ENCODE measurements at places on chromosomes 11 and 22.
A peak's percentile ranks its signal among the peaks of the same experiment; 100 is the strongest.

DNA sequence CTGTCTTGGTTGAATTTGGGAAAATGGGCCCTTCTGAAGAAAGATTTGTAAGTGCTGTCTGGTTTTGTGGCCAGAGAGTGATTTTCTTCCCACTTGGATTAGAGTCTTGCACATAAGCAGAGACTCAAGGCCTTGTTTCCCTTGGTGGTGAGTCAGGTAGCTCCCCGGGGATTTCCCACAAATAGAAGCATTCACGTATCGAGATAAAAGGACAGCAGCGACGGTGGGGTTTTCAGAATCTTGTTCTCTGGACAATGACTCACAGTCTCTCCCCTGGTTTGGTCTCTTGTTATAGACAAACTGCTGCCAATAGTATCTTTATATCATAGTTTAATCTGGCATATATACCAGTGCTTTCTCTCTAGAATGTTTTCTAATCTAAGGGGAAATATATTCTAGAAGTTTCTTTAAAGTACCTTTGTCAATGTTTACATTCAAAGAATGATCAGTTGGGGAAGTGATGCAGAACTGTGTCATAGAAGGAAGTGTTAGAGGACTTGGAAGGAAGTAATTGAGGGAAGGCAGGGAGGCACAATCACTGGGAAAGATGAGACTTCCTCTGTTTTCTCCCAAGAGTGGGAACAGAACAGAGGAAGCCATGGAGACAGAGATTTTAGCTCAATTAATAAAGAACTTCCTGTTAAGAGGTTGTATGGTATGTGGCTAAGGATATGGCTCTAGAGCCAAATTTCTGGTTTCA is 18.1 kb downstream of the POLA2 start:
- DNase-seq, result no peak

DNA sequence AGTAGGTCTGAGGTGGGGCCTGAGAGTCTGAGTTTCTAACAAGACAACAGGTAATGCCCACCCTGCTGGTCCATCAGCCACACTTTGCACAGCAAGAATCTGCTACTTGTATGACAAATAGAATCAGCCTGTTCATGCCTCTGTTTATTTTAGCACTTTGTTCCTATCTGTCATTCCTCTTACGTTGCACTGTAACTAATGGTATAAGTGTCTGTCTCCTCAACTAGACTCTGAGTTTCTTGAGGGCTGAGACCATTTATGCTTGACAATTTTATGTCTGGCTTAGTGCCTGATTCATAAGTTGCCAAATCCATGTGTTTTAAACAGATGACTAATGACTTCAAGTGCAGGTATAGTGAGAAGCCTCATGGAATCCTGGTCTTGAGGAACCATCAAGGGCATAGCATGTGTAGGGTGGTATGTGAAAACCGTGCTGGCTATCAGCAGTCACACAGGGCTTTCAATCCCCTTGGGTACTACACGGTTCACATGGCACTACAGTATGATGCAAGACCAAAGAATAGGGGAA is 209.7 kb downstream of the C11orf91 start:
- DNase-seq, result no peak

GRCh38 chr22:41459431-41459830 is 9.1 kb downstream of the PHF5A start:
- no peak for DNase-seq

- DNase-seq, result peak; percentile 86
These were observed 34.0 kb upstream of the FBXO3 start for GRCh38 chr11:33808228-33808828.

GRCh38 chr22:41517172-41518047 is 26.9 kb downstream of the POLR3H start:
- DNase-seq, result no peak

DNA sequence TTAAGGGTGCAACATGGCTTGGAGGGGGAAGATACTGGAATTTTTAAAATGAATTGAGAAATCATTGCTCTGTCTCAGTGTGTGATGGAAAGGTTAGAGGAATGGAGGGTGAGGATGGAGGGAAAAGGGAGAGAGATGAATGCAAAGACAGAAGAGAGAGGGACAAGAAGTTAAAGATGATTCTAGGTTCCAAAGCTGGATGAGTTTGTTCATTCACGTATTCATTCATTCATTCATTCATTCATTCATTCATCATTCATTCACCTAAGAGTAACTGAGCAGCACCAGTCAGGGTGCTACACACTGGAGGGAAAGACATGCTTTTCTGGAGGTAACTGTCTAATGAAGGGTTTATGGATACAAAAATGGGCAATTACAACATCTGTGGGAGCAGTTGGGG is 209.2 kb downstream of the GRIK4 start:
- DNase-seq, result no peak

DNA sequence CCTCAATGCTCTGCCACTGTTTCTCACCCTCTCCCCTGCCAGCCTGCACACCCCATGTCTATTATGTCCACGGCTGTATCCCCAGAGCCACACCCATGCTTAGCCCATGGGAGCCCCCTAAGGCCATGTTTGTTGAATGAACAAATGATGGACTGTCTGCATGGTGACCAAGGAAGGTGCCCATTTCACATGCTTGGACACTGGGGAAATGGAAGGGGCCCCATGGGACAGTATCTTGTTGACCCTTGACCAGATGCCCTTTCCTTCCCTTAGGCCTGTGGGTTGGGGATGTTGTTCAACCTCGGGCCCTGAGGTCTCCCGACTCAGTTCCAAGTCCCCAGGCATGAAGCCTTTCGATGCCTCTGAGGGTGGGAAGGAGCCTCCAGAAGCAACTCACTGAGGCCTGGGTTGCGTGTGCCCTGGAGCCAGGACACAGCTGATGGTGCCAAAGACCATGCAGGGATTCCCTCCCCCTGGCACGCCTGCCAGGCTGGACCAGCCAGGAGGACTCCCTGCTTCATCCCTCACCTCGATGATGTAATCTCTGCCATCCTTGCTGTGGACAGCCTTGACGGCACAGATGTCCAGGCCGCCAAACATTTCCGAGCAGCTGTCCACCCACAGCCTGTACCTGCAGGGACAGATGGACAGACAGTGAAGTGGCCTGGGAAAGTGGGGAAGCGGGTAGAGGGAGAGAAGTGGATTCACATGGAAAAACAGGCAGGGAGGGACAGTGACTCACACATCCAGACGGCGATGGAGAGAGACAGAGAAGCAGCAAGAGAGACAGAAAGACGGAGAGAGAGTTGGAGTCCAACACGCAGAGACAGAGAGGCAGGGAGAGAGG is 58.9 kb downstream of the FBXO7 start:
- DNase-seq, result no peak

- no peak for DNase-seq
These were observed 25.9 kb upstream of the LYVE1 start for GRCh38 chr11:10594407-10594806.

DNA sequence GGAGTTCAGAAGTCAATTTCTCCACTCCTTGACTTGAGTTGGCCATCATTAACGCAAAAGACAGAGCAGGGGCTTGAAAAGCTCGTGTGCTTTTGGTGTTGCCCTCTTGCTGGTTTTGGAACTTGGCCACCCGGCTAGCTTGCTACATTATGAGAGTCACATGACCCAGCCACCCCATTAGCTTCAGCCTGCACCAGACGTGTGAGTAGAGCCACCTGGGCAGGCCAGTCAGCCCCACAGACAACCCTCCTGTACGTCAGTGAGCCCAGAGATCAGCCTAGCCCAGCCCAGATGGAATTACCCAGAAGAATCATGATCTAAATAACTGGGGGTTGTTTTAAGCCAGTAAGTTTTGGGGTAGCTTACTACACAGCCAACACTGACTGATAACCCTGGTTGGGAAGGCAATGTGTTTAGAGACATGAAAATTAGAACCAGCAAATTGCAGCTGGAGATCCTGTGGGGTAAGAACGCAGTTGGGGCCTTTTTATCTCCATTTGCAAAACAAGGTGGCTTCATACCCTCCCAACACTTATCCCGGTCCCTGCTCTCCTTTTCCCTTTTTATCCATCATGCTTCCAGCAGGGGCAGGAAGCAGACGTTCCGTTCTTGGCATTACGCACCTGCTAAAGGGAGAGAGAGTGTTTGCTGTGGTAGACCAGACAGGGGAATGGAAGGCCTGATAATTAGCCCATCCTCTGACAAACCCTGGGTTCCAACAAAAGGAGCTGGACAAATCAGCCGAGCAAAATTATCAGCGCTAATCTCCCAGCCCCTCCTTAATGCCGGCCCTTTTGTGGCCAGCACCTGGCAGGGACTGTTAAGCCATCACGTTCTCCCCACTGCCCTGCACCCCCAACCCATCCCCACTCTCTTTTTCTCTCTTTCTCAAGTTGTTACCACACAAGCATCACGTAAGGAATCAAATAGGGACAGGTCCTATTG is 548.7 kb upstream of the CADM1 start:
- no peak for DNase-seq

DNA sequence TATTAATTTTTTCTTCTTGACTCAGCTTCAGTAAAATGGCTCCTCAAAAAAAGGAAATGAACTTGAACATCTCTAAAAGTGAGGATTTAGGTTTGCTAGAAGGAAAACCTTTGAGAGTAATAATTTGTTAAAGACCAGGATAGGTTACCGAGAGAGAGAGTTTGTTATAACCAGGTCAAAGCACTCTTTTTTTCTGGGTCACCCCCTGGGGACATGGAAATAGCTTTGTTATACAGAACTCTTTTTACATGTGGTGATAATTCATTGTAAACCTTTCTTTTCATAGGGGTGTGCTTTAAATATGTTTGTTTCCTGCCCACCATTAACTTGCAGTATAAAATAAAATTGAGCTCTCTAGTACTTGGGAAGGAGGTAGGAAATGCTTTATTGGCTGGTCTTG is 47.7 kb downstream of the DNAJC24 start:
- DNase-seq, result no peak

DNA sequence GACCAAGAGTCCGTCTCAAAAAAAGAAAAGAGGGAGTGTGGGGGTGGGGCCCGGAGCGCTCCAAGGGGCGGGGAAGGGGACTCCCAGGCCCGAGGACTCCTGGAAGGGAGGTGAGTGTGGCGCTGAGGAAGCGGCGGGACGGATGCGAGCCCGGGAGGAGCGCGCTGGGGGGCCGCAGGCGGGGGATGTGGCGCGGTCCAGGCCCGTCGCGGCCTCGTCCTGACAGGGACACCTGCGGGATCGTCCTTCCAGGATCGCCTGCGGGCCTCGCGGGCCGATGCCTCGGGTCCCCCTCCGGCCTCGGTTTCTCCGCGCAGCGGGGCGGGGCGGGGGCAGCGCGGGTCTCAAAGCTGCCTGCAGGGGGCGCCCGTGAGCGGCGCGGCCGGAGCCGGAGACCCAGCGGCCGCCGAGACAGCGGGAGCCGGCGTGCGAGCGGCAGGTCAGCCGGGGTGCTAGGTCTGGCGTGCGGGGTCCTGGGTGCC is 3.8 kb upstream of the ADORA2A start:
- peak; percentile 64 for DNase-seq

DNA sequence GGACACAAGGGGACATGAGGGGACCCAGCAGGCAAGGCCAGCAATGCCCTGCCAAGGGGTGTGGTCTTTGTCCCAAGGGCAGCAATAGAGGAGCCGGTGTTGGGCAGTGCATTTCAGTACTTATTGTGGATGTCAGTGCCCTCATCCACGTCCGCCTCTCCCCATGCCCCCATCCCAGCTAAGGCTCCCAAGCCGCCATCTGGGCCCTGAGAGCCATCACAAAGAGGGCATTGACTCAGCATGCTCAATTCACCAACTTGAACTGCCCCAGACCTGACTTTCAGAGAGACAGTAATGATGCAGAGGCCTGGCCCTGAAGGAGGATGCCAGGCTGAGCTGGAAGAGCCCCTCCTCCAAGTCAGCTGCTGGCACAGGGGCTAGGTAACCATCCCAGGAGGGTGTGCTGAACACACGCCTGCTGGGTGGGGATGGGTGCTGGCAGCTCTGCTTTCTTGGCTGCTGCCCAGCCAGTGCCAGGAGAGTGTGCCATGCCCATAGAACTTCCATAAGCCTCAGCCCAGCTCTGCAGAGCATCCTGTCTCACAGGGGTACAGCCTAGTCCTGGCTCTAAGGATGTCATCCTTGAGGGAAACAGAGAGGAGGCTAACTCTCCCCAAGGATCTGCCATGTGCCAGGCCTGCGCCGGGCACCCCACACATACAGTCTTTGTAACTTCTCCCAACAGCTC is 46.5 kb downstream of the PDE2A start:
- DNase-seq, result no peak
